ENCODE measurements at places on chromosomes 3 and 15.

- no peak for DNase-seq
Observed at GRCh38 chr3:64228110-64228509, 2.8 kb upstream of the PRICKLE2 start.

DNA sequence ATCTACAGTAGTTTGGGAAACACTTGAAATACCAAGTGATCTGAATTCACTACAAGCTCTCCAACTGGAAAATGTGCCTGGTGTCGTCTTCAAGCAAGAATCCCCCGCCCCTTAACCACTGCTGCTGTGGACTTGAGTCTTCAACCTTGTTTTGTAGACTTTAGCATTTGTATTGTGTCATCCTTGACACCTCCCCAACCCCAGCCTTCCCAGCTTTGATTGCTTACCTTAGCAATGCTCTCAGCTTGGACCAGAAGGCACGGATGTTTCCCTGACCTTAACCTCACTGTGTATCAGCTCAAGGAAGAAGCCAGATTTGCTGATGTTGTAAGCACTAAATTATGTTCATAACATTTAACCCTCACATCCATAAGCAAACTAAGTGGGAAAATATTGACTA, 146.4 kb downstream of the IGF1R start:
- DNase-seq, result no peak

GRCh38 chr3:57820479-57820878, 64.4 kb downstream of the SLMAP start:
- no peak for DNase-seq

GRCh38 chr15:79170256-79170664, 79.7 kb upstream of the RASGRF1 start:
- DNase-seq, result no peak

DNA sequence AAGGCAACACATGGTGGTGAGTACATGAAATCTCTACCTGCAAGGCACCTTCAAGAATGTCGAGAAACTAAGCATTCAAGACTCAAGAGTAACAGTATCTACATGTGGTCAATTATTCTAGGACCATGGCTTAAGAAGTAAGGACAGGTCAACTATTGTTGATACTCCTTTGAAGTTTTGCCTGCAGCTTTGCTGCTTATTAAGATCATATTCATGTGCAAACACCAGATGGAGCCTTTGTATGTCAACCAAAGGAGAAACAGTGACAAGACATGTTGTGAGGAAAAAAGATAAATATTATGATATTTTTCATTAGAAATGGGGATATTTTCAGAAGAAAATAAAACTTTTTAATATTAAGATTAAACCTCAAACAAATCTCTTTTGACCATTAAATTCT, 52.3 kb upstream of the FGF7 start:
- no peak for DNase-seq

- no peak for DNase-seq
Observed at GRCh38 chr3:72664184-72664975, 183.9 kb downstream of the SHQ1 start.

- DNase-seq, result no peak
Observed at GRCh38 chr15:45646220-45646619, 11.4 kb downstream of the SQOR start.

All from activated CD8-positive, alpha-beta memory T cell treated with anti-CD3 and anti-CD28 coated beads for 1 hour (primary cell).